ENCODE measurements at places on chromosomes 5 and 9. TPM values are rescaled to one million over a fixed set of nuclear protein-coding genes. Genes with fewer than 3 reads are reported as not detected.
A peak's percentile ranks its signal among the peaks of the same experiment; 100 is the strongest.

- H3K4me3 ChIP-seq: peak overlapping the region; percentile 81
- peaks cover 16% of the 10 kb centered on the region for H3K4me1 ChIP-seq
- no peaks in the 10 kb centered on the region for H3K36me3 ChIP-seq
These were observed 5.6 kb upstream of the RNF44 start for GRCh38 chr5:176542596-176543427.

DNA sequence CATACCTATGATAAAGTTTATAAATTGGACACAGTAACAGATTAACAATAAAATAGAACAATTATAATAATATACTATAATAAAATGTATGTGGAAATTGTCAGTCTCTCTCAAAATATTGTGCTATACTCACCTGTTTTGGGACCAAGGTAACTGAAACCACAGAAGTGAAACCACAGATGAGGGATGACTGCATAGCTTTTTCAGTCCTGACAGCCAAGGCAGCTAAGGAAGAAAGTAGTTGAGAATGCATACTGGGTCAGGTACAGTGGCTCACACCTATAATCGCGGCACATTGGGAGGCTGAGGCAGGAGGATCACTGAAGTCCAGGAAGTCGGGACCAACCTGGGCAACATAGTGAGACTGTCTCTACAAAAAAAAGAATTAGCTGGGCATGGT is 8.9 kb downstream of the SRP19 start:
- peaks cover 26% of the 10 kb centered on the region for H3K36me3 ChIP-seq
- no peak overlapping the region for H3K27ac ChIP-seq
- H3K4me1 ChIP-seq: no peaks in the 10 kb centered on the region
- no peak overlapping the region for H3K4me3 ChIP-seq
- no peaks in the 10 kb centered on the region for H3K27me3 ChIP-seq

- DNase-seq: peak; percentile 6
- H3K27ac ChIP-seq: peak overlapping the region; percentile 44
- H3K36me3 ChIP-seq: no peaks in the 10 kb centered on the region
These were observed 33.9 kb downstream of the VLDLR start for GRCh38 chr9:2655411-2655901.

- no peak overlapping the region for H3K4me3 ChIP-seq
- no peaks in the 10 kb centered on the region for H3K36me3 ChIP-seq
- no peaks in the 10 kb centered on the region for H3K4me1 ChIP-seq
- H3K27ac ChIP-seq: no peak overlapping the region
- no peak for DNase-seq
These were observed 43.2 kb upstream of the RANBP3L start for GRCh38 chr5:36344899-36345298.

GRCh38 chr5:167051402-167051768 is 1240.1 kb upstream of the WWC1 start:
- H3K27me3 ChIP-seq: no peaks in the 10 kb centered on the region
- no peaks in the 10 kb centered on the region for H3K36me3 ChIP-seq
- H3K4me1 ChIP-seq: no peaks in the 10 kb centered on the region
- no peak for DNase-seq

HK3 gene
- total RNA-seq: 9.0 TPM

GRCh38 chr5:51395245-51395644 is 12.0 kb downstream of the ISL1 start:
- H3K36me3 ChIP-seq: no peaks in the 10 kb centered on the region
- no peak overlapping the region for H3K4me3 ChIP-seq
- H3K27ac ChIP-seq: no peak overlapping the region
- H3K27me3 ChIP-seq: peaks cover 4% of the 10 kb centered on the region
- H3K4me1 ChIP-seq: peaks cover 5% of the 10 kb centered on the region

PCDHB11 gene
- total RNA-seq: 6.0 TPM

- no peaks in the 10 kb centered on the region for H3K27me3 ChIP-seq
- no peaks in the 10 kb centered on the region for H3K4me1 ChIP-seq
- no peak overlapping the region for H3K4me3 ChIP-seq
- DNase-seq: no peak
- H3K36me3 ChIP-seq: no peaks in the 10 kb centered on the region
- no peak overlapping the region for H3K27ac ChIP-seq
These were observed 10.7 kb upstream of the IRX1 start for GRCh38 chr5:3584724-3585531.

DNA sequence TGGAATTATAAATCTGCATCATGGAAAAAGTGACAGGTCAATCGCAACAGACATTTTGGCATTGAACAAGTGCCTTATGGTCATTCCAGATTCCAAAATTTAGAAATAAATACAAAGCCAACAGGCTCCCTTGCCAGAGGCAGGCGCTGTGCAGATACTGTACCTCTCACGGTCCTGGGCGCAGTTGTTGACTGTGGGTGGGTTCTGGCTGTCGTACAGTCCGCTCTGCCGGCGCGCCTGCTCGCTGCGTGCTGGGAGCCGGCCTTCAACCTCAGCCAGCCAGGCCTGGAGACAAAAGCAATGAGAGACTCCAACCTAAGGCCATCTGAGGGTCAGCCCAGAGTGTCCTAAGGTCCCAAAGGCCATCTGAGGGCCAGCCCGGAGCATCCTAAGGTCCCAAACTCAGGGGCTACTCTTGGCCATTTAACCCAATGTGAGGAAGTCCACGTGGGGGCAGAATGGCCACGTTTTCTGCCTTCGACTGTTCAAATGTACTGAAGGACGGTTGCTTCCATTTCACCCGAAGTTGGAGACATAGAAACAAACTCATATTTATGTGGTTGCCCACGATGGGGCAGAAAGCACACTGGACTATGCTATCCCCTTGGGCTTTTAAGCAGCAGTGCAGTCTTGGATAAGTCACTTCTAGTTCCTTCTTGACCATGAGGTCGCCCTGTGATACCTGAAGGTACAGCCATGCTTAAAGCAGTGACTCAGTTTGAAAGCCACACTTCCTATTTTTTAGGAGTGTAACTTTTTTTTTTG is 65.2 kb downstream of the USP20 start:
- H3K27ac ChIP-seq: no peak overlapping the region
- no peak overlapping the region for H3K4me3 ChIP-seq
- no peak for DNase-seq
- H3K36me3 ChIP-seq: peaks cover 52% of the 10 kb centered on the region
- no peaks in the 10 kb centered on the region for H3K27me3 ChIP-seq

TRPM6 gene
- 0.41 TPM for total RNA-seq

MEF2C gene
- total RNA-seq: 94.0 TPM

DNA sequence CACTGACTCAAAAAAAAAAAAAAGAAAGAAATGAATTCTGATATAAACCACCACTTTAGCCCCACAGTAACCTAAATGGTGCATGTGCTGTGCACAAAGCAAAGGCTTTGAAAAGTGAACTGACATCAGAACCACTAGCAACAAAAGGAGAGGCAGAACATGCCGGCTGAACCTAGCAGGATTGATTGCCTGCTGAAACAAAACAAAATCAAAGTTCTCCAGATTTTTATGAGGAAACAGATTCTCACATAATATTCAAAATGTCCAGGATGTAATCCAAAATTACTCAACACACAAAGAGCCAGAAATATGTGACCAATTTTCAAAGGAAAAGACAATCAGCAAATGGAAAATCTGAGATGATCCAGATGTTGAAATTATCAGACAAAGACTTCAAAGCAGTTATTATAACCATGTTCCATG is 37.9 kb downstream of the UBTD2 start:
- H3K27ac ChIP-seq: no peak overlapping the region
- no peaks in the 10 kb centered on the region for H3K36me3 ChIP-seq
- no peaks in the 10 kb centered on the region for H3K4me1 ChIP-seq
- no peak overlapping the region for H3K4me3 ChIP-seq
- H3K27me3 ChIP-seq: no peaks in the 10 kb centered on the region

- no peak overlapping the region for H3K27ac ChIP-seq
- H3K4me3 ChIP-seq: no peak overlapping the region
- peaks cover 25% of the 10 kb centered on the region for H3K36me3 ChIP-seq
- no peaks in the 10 kb centered on the region for H3K4me1 ChIP-seq
- no peaks in the 10 kb centered on the region for H3K27me3 ChIP-seq
- DNase-seq: no peak
These were observed 72.6 kb downstream of the ERMP1 start for GRCh38 chr9:5760338-5760737.

CTSV gene
- not detected for total RNA-seq

GRCh38 chr5:124604419-124604818 is 142.0 kb downstream of the ZNF608 start:
- peak overlapping the region; percentile 16 for H3K27ac ChIP-seq
- no peaks in the 10 kb centered on the region for H3K27me3 ChIP-seq
- no peaks in the 10 kb centered on the region for H3K36me3 ChIP-seq
- H3K4me1 ChIP-seq: peaks cover 35% of the 10 kb centered on the region
- no peak overlapping the region for H3K4me3 ChIP-seq

GRCh38 chr5:2797981-2798380 is 46.5 kb upstream of the IRX2 start:
- H3K4me1 ChIP-seq: no peaks in the 10 kb centered on the region
- no peaks in the 10 kb centered on the region for H3K36me3 ChIP-seq
- no peaks in the 10 kb centered on the region for H3K27me3 ChIP-seq
- H3K27ac ChIP-seq: no peak overlapping the region

DNA sequence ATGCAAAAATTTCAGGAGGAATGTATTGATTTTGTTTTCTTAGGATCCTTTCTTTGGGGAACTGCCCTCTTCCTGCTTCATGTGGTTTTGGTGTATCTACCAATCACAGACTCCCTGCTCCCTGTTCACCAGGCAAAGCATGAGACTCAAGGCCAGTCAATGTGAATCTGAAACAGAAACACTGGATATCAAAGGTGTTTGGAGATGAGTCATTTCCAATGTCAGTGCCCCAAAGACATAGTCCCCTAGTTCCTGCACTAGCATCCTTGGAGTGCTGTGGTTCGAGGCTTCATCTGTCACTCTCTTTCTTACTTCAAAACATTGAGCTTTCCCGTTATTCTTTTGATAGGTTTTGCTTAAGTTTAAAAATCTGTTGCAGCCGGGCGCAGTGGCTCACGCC is 8.1 kb downstream of the PPP3R2 start:
- DNase-seq: no peak
- H3K27ac ChIP-seq: no peak overlapping the region
- H3K4me3 ChIP-seq: no peak overlapping the region
- H3K36me3 ChIP-seq: no peaks in the 10 kb centered on the region
- no peaks in the 10 kb centered on the region for H3K27me3 ChIP-seq
- H3K4me1 ChIP-seq: no peaks in the 10 kb centered on the region

DNA sequence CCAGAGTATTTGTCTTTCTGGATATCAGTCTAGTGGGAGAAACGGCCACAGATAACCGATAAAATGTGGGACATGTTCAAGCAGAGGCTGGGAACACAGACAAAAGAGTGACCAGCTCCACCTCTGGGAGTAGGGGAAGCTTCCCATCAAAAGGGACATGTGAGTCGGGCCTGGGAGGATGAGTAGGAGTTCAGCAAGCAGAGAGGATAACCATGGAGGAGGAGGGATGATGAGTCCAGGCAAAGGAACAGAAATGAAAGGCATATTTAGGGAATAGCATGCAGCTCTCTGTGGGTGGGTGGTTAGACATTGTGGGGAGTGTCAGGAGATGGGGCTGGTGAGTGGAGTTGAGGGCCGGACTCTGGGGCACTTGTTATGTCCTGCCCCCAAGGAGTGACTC is 61.5 kb downstream of the ERGIC1 start:
- H3K27me3 ChIP-seq: no peaks in the 10 kb centered on the region
- no peaks in the 10 kb centered on the region for H3K36me3 ChIP-seq
- H3K4me1 ChIP-seq: peaks cover 86% of the 10 kb centered on the region
- no peak overlapping the region for H3K4me3 ChIP-seq
- peak overlapping the region; percentile 89 for H3K27ac ChIP-seq
- no peak for DNase-seq

GRCh38 chr5:157519579-157520253 is 55.9 kb downstream of the ADAM19 start:
- no peaks in the 10 kb centered on the region for H3K27me3 ChIP-seq
- no peak overlapping the region for H3K4me3 ChIP-seq
- H3K27ac ChIP-seq: no peak overlapping the region
- peaks cover 55% of the 10 kb centered on the region for H3K4me1 ChIP-seq
- no peak for DNase-seq

MLANA gene
- total RNA-seq: not detected

Measured in thoracic aorta (tissue), 2 donors.